Midbrain (tissue), 1 donor: ENCODE measurements at places on chromosomes 3 and 15.

DNA sequence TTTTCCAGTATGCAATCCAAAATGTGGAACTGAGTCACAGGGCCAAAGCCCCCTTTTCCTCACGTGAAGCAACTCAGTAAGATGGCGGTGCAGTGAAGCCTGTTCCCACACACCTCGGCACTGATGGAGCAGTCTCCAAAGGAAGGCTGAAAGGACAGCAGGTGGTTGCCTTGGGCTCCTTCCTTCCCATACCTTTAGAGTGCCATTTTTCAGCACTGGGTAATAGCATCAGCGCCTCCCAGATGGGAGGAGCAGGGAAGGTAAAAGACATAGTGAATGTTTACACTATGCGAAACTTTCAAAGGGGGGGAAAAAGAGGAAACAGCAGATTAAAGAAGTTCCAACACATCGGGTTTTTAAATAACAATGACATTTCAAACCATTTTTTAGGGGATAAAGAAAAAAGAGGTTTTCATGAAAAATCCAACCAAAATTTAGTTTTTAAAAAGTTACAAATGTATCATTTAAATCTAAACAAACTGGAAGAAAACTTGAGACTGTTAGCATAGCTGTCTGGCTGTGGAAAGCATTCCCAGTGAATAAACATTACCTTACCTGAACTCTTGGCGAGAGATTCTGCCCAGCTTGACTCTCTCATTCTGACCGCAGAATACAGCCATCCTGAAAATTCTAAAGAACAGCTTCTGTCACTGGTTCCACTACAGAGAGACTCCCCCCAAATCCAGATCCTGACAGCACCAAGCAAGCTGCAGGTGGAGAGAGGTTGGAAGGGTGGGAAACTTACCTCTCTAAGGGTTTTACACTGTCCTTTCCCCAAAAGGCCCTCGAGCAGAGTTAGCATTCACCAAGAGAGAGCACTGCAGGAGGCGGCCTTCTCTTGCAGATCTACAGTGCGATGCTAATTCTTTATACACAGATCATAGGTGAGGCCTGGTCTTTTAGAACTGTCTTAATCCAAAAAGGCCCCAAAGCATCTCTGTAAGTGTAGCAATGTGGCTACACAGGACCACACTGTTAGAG lies 32.6 kb downstream of the ABCC5 start:
- DNase-seq: no peak

- DNase-seq: no peak
Measured at GRCh38 chr3:16335772-16336645, 71.0 kb downstream of the OXNAD1 start.

GRCh38 chr3:194727435-194728128 lies 41.9 kb downstream of the FAM43A start:
- no peak for DNase-seq

DNA sequence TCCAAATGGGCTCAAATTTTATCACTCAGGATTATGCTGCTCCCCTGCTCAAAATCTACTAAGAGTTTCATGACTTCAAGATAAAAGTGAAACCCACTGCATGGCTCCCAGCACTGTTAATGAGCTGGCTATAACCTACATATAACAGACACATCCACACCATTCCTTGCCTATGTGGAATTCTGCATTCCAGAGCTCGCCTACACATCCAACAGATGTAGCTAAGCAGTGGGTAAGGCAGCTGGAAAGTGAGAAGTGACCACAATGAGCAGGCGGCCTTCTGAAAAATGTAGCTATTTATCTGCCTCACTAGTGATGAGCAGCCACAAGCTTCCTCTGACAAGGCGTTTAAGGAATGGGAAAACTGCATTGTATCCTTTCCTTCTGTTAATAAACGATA lies 92.0 kb upstream of the TRIM42 start:
- no peak for DNase-seq
